ENCODE measurements at places on chromosomes 13 and 19.
A peak's percentile ranks its signal among the peaks of the same experiment; 100 is the strongest.

DNA sequence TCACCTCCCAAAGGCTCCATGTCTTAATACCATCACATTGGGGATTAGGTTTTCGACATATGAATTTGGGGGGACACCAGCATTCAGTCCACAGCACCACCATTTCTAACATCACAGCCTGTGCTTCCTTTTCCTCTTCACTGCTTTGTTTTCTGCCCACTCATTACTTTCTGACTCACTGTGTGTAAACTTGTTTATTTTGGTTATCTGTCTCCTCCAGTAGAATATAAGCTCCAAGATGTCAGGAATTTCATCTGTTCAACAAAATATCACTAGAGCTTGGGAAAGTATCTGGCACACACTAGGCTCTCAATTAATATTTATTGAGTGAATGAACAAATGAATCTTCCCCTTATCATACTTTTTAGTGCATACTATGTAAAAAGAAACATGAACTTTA is 152.0 kb downstream of the NUFIP1 start:
- ATAC-seq, result no peak

- peak; percentile 90 for ATAC-seq
These were observed 21.1 kb downstream of the PRR36 start for GRCh38 chr19:7852851-7853769.

GRCh38 chr13:49540552-49540951 is 44.8 kb downstream of the PHF11 start:
- ATAC-seq, result peak; percentile 40

- no peak for ATAC-seq
These were observed 44.3 kb upstream of the SLC15A1 start for GRCh38 chr13:98796798-98797197.

DNA sequence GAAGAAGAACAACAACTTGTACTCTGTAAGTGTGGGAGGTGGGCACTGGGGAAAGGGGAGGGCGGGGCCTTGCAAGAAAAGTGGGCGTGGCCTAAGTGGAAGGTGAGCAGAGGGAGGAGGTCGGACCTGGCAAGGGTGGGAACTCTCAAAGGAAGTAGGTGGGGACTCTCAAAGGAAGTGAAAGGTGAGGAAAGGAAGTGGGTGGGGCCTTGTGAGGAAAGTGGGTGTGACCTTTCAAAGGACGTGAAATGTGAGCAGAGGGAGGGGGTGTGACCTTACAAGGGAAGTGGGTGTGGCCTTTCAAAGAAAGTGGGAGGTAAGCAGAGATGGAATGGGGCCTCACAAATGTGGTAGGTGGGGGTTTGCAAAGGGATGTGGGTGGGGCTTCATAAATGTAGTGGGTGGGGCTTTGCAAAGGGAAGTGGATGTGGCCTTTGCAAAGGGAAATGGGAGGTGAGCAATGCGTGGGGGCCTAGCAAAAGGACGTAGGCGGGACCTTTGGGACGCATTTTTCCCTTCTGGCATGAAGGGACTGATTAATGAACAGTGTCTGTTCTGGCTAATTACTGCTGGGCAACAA is 25.9 kb downstream of the ACSBG2 start:
- peak; percentile 68 for ATAC-seq

All from activated T-helper 17 cell treated with anti-CD3 and anti-CD28 coated beads, Interleukin-2, amount 50 U/mL, for 72 hours (primary cell).